H7 (cell line): ENCODE measurements at places on chromosomes 6 and 20.

- DNase-seq = no peak
Observed at GRCh38 chr6:19478273-19478672, 358.9 kb upstream of the ID4 start.

DNA sequence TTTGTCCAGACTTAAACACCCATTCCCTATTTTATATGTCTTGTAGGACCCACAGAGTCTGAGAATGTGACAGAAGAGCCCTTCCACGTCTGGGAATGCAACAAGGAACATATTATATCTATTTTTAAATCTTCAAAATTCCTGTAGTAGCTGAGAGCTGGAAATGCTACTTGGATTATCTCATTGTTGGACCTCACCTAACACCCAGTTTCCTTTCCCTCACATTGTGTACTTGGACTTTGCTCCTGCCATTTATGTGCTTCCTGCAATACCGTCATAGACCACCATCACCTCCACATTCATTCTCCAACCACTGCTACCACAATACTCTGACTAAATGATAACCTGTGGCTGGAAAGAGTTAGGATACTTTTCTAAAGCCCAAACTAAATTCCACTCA is 335.4 kb downstream of the COL12A1 start:
- DNase-seq = no peak

GRCh38 chr6:37078814-37079213 is 73.4 kb downstream of the FGD2 start:
- DNase-seq = no peak

GRCh38 chr20:62778601-62779416 is 17.5 kb upstream of the MRGBP start:
- DNase-seq = peak; percentile 84

DNA sequence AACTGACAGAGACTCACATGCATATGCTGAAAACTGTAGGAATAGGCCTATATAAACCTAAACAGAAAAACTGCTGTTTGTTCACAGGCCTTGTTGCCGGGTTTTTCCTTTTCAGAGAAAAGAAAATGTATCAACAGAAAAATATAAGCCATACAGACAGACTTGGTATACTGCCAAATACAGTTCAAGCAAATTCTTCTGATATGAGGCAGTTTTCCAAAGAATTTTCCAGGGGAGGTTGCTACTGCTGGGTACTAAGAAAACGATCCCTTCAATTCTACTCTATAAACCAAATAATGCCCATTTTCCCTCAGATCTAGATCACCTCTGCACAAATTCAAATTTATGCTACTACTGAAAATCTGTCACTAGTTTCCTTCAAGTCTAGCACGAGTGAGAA is 59.4 kb downstream of the ME1 start:
- DNase-seq = no peak

- peak; percentile 69 for DNase-seq
Observed at GRCh38 chr20:49983848-49984408, 1.1 kb downstream of the SNAI1 start.

- DNase-seq = no peak
Observed at GRCh38 chr6:159977255-159977903, 8.5 kb downstream of the IGF2R start.

- no peak for DNase-seq
Observed at GRCh38 chr6:35833536-35833935, 28.4 kb downstream of the LHFPL5 start.

- no peak for DNase-seq
Observed at GRCh38 chr6:140623498-140623897, 1249.0 kb upstream of the CITED2 start.

DNA sequence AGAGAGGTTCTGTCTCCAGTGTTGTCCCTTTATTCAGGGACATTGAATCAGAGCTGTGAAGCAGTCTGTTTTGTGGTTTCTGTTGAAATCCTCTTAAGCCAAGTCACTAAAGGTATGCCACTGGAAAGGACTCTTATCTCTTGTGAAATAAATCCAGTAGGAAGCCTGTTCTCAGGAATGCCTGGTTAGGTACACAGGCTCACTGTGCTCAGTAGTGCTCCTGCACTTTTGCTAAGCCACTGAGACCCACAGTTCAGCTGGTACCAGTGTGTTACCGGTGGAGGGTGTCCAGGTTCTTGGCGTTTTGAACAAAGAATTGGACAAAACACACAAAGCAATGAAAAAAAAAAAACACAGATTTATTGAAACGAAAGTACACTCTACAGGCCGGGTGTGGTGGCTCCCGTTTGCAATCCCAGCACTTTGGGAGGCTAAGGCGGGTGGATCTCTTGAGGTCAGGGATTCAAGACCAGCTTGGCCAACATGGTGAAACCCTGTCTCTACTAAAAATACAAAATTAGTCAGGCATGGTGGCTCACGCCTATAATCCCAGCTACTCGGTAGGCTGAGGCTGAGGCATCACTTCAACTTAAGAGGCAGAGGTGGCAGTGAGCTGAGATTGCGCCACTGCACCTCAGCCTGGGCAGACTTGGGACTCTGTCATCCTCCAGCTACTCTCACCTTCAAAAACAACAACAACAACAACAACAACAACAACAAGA is 186.1 kb downstream of the JARID2 start:
- no peak for DNase-seq

DNA sequence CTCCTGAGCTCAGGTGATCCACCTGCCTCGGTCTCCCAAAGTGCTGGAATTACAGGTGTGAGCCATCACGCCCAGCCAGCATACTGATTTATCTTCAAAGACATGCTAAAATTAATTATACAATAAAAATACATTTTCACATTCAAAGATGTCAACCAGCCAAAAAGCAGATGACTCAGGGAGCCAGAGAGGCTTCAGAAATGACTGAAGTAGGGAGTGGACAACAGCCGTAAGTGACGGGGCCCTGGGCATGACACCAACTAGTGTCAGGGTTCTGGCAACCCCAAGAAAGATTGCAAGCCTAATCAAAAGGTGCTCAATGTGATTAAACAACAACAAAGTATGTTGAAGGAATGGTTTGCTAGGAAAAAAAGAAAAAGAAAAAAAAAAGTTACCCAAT is 28.4 kb downstream of the GPLD1 start:
- no peak for DNase-seq

GRCh38 chr20:20608041-20608440 is 104.4 kb downstream of the RALGAPA2 start:
- no peak for DNase-seq

DNA sequence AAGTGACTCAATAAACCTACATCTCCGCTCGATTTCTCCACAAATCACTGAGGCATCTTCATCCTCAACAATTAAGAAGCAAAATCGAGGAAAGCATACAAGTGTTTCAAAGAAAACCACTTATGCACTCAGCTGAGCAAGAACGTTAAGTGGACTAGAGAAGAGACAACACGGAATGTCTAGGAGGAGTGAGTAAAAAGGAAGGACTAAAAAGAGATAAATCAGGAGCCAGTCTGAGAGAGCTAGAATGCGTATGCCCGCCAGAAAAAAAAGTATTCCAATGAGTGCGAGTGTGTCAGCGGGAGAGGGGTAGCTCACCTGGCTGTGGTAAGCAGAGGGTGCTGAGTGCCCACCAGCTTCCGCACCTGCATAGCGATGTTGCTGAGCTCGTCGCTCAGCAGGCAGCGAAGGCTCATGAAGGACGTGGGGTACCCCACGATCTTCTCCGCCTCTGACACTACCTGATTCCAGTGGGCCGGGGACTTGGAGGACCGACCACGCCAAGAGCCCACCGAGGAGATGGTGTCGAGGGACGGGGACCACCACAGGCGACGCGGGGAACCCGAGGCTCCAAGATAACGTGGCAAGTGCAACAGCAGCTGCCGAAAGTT is 587 bp downstream of the PDSS2 start:
- peak; percentile 58 for DNase-seq

- no peak for DNase-seq
Observed at GRCh38 chr6:161342039-161342438, 68.2 kb upstream of the AGPAT4 start.

- peak; percentile 61 for DNase-seq
Observed at GRCh38 chr20:42483730-42484303, 705.9 kb downstream of the PTPRT start.

DNA sequence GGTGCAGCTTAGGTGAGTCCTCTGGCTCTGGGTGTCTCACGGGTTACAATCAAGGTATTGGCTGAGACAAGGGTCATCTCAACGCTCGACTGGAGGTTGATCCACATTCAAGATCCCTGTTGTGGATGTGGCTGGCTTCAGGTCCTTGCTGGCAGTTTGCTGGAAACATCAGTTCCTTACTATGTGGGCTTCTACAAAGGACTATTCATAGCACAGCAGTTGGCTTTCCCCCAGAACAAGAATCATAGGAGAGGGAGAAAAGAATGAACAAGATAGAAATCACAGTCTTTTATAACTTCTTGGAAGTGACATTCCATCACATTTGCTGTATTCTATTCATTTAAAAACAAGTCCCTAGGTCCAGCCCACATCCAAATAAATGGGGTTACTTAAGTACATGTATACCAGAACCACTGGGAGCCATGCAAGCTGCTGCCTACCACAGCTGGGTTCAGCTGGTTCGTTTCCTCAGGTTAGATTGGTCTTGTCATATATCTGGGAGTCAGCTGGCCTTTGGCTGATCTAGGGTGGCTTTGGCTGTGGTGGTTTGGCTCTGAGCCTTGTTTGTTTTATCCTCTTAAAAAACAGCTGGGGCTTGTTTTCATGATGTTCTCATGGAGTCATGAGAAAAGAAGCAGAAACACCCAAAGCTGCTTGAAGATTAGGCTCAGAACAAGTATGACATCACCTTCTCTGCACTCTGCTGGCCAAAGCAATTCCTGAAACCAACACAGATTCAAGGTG is 433.2 kb upstream of the SPTLC3 start:
- DNase-seq = no peak

DNA sequence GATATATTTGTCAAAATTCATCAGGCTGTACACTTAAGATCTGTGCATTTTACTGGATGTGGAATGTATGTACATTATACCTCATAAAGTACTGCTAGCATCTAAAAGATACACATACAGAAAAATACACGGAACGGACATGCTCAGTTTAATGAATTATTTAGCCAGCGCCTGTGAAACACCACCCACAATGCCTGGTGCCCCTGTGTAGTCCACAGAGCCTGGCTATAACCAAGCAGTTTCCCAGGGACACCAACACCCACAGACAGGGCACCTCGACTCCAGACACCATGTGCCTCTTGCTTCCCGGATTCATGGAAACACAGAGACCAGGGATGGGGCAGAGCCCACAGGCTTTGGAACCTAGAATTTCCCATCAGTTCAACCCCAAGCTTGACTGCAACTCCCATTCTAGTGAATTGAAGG is 17.4 kb upstream of the ARMC12 start:
- no peak for DNase-seq

DNA sequence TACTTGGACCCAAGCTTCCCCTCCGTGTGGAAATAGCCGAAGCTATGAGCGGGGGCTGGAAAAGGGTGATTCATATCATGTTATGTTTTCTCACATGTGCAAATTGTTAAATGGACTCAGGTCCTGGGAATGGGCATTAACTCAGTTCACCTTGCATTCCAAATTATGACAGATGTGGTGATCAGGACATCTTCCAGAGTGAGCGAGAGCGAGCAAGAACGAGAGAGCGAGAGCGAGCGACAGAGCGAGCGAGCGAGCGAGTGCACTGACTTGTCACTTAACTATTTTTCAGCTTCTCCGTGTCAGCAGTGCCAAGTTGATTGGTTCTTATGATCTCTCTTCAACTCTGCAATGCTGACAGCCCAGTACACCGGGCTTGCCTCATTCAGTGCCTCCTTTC is 437.4 kb upstream of the NRSN1 start:
- DNase-seq = no peak

GRCh38 chr6:8382434-8382833 is 52.9 kb downstream of the SLC35B3 start:
- DNase-seq = no peak

DNA sequence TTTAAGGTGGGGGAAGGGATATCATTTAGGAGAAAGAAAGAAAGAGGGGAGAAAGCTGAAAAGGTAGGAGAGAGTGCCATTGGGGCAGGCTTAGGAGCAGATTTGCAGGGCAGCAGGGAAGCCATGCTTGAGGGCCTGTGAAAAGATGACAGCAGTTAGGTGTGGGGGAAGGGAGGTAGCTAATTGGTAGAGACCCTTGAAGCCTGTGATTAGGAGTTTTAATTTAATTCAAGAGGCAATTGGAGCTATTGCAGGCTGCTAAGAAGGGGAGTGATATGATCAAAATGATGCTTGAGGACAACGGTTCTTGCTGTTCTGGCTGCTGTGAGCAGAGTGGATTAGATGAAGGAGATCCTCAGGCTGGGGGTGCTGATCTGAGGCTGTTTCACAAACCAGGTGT is 24.5 kb upstream of the SEC63 start:
- DNase-seq = no peak

DNA sequence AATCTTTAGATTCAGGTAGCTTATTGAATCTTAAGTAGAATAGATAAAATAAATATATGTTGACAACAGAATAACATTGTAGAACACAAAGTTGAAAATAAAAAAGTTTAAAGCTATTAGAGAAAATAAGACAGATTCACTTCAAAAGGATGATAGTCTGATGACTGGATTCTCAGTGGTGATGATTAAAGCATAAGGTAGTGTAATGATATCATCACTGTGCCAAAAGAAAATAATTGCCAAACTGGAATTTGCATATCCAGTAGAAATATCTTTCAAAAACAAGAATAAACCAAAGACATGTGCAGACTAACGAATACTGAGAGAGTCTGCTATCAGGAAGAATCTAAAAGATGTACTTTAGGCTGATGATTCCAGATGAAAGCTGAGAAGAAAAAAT is 30.2 kb downstream of the ENPP1 start:
- no peak for DNase-seq

GRCh38 chr6:46530896-46531295 is 39.6 kb upstream of the RCAN2 start:
- DNase-seq = no peak

DNA sequence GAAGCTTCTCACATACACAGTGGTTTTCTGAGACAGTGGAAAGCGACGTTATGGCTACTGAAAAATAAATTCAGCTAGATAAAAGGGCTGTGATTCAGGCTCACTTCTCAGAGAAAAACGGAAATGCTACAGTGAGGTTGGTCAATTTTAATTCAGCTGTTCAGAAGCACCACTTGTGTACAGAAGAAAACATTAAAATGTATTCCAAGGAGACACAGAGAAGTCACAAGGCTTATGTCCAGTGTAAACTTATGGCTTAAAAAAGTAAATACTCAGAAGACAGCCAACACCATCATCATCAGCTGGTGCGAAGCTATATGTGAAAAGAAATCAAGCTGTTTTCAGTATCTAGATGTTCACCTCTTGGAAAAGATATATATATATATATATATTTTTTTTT is 68.6 kb downstream of the ABHD12 start:
- DNase-seq = no peak

DNA sequence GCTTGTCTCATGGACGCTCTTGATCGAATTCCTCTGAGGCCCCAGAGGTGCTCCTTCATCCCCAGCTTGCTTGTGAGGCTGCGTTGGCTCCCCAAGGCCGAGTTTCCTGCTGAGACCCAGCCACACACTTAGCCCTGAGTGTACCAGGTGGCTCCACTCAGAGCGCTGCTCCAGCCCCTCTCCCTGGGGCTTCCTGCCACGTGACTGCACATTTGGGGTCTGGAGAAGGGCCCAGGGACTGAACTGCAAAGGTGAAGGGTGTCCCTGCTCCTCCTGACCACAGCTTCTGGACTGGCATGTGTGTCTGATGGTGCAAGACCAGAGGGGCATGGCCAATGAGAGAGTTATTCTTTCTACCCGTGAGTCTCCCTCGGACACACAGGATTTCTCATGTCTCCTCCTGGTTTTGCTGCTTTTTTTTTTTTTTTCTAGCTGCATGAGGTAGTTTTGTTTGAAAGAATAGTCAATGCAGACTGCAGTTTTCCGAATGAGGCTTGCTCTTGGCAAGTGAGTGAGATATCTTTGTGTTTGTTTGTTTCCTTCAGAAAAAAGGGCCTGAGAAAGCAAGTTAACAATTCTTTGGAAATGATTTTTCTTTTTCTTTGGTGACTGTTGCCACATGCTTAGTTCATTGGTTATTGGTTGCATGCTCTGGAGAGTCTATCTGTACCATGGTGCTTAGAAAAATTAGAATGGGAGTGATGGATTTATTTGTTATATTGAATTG is 3.1 kb upstream of the ZNF831 start:
- DNase-seq = no peak
